ENCODE measurements at places on chromosomes 1 and 21.

- DNase-seq: no peak
Measured at GRCh38 chr1:14681182-14681581, 82.7 kb downstream of the KAZN start.

DNA sequence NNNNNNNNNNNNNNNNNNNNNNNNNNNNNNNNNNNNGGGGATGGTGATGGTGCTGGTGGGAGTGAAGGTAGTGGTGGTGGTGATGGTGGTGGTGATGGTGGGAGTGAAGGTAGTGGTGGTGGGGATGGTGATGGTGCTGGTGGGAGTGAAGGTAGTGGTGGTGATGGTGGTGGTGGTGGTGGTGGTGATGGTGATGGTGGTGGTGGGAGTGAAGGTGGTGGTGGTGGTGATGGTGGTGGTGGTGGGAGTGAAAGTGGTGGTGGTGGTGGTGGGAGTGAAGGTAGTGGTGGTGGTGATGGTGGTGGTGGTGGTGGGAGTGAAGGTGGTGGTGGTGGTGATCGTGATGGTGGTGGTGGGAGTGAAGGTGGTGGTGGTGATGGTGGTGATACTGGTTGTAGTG, 93.6 kb downstream of the CRYAA start:
- peak; percentile 1 for DNase-seq

DNA sequence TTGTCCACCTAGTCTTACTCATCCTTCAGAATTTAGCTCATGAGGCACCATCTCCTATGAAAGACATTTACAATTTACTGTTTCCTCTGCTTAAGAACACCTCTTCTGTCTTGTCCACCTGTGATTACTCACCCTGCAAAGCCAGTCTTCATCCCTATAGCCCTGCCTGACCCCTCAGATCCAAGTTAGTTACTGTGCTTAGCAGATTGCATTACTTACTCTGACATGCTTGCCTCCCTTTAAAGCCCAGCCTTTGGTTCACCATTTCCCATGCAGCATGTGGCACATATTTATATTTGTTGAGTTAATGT, 60.9 kb upstream of the VCAM1 start:
- no peak for DNase-seq

DNA sequence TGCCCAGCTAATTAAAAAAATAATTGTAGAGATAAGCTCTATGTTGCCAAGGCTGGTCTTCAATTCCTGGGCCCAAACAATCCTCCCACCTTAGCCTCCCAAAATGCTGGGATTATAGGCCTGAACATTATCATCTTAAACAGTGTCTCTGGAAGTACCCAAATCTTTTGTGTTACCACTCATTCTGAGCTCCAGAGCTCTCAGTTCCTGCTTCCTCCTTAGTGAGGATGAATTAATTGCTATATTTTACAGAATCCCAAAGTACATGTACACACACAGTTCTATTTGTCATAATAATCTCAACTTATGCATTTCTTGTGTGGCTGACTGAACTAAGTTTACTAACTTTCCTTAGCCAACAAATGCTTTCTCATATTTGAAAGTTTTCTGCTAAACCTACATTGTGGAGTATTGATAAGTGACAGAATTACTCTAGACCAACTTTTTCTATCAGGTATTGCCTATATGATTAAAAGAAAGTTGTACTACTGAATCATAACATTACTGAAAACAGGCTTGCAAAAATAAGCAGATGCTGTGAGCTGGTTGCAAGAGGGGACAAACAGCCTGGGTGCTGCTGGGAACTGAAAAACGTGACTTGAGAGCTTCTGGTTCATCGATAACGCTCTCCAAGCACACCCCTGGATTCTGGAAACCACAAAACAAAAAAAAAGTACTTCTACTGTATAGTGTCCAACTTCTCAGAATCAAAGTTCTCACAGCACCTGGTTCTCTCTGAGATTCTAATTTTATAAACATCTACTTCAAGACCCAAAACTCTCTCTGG, 15.3 kb downstream of the VAV3 start:
- no peak for DNase-seq

GRCh38 chr21:26280775-26281174, 110.2 kb upstream of the APP start:
- DNase-seq: no peak

DNA sequence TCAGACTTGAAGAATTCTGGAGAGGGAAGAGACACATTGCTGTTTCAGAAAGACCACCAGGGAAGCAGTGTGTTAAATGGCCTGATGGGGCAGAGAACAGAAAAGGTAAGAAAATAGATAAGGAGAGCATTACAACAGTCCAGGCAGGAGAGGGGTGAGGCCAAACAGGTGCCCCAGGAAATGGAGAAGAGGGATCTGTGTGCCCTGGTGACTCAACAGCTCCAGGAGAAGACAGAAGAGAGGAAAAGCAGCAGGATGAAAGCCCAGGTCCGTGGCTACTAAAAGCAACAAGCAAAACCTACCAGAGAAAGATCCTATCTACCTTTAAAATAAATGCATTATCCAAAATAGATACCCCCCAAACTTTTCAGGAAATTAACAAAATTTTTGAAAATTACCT, 9.2 kb downstream of the TP53BP2 start:
- DNase-seq: no peak

All from posterior cingulate gyrus (tissue), 11 donors.